Breast epithelium (tissue), 4 donors: ENCODE measurements at places on chromosomes 6 and 20.

DNA sequence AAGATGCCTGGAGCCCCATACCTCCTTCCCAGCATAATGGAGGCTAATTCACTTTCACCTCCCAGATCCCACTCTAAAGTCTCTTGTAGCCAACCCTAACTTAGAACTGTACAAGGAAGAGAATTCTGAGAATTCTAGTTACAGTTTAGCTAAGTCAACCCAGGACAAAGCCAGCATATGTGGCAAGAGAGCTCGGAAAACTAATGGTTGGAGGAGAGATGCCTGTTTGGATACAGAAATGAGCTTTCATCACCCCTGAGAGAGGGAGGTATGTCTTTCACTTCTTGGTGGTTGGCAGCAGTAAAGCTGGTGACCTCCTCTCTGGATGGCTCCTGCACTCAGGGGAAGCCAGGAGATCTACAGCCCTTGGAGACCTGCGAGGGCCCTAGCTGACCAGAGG is 252.6 kb upstream of the SUPT3H start:
- no peak overlapping the region for H3K27ac ChIP-seq
- H3K4me1 ChIP-seq: no peaks in the 10 kb centered on the region
- H3K4me3 ChIP-seq: no peak overlapping the region
- no peaks in the 10 kb centered on the region for H3K27me3 ChIP-seq

DNA sequence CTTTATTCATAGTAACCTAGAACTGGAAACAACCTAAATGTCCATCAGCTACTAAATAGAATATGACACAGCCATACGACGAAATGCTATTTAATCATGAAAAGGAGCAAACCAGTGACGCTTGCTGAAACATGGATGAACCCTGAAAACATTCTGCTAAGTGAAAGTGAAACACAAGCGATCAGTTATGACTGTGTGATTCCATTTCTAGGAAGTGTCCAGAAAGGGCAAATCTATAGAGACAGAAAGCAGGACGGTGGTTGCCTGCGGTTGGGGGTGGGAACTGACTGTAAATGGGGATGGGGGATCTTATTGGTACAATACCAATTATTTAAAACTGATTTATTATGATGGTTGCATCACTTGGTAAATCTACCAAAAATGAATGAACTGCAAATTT is 126.8 kb downstream of the IPCEF1 start:
- H3K27ac ChIP-seq: no peak overlapping the region
- no peaks in the 10 kb centered on the region for H3K36me3 ChIP-seq
- H3K4me1 ChIP-seq: no peaks in the 10 kb centered on the region
- no peak for DNase-seq
- no peak overlapping the region for H3K4me3 ChIP-seq

GRCh38 chr6:29666826-29667130 is 9.9 kb downstream of the MOG start:
- H3K4me1 ChIP-seq: no peaks in the 10 kb centered on the region
- H3K27ac ChIP-seq: no peak overlapping the region
- no peaks in the 10 kb centered on the region for H3K36me3 ChIP-seq
- DNase-seq: no peak

DNA sequence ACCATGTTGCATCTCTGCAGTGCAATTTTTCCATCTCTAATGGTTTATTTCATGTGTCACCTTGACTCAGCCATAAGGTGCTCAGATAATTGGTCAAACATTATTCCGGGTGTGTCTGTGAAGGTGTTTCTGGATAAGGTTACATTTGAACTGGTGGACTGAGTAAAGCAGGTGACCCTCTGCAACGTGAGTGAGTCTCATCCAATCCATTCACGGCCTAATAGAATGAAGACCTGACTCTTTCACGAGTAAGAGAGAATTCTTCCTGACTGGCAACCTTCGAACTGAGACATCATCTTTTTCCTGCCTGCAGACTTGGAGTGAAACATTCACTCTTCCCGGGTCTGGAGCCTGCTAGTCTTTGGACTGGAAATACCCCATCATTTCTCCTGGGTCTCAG is 77.1 kb upstream of the SLC22A23 start:
- no peak overlapping the region for H3K27ac ChIP-seq
- no peak for DNase-seq
- H3K36me3 ChIP-seq: no peaks in the 10 kb centered on the region
- H3K27me3 ChIP-seq: no peaks in the 10 kb centered on the region
- H3K4me1 ChIP-seq: no peaks in the 10 kb centered on the region
- H3K4me3 ChIP-seq: no peak overlapping the region

- H3K4me1 ChIP-seq: peaks cover 10% of the 10 kb centered on the region
- no peak overlapping the region for H3K4me3 ChIP-seq
- no peaks in the 10 kb centered on the region for H3K27me3 ChIP-seq
- DNase-seq: peak; percentile 34
- no peak overlapping the region for H3K27ac ChIP-seq
- H3K36me3 ChIP-seq: no peaks in the 10 kb centered on the region
These were observed 19.3 kb downstream of the ZNF217 start for GRCh38 chr20:53574259-53574789.

GRCh38 chr6:138527411-138528088 is 28.3 kb upstream of the NHSL1 start:
- H3K4me1 ChIP-seq: no peaks in the 10 kb centered on the region
- no peaks in the 10 kb centered on the region for H3K36me3 ChIP-seq
- DNase-seq: no peak
- H3K4me3 ChIP-seq: no peak overlapping the region

DNA sequence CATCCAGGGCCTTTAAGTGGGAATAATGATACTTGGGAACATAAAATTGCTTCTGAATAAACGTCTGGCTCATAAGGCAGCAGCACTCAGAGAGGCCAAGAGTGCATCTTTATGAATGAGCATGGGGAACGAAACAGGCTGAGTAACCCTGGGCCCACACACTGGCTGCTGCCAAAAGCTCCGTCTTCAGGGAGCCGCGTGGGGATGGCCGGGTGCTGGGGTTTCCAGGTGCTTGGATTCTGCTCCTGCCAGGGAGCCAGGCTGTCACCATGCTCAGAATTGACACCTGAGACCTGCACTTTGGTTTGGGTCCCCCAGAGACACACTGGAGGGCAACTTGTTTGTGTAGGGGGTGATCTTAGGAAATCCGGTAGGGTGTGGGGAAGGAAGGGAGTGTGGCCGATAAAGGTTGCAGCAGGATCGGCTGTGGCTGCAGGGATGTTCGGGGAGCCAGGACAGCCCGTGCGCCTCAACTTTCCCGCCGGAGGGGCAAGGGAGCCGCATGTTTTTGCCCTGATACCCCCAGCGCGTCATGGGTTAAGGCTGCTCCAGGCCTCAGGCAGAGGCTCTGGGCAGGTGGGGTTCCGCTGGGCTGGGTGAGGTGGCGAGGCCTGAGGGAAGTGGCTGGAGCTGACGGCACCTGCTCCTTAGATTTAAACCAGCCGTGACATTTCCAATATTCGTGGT is 101.8 kb downstream of the YTHDF1 start:
- H3K36me3 ChIP-seq: no peaks in the 10 kb centered on the region
- no peak overlapping the region for H3K27ac ChIP-seq
- no peak for DNase-seq
- H3K4me1 ChIP-seq: no peaks in the 10 kb centered on the region

- no peak overlapping the region for H3K27ac ChIP-seq
- no peaks in the 10 kb centered on the region for H3K36me3 ChIP-seq
- no peaks in the 10 kb centered on the region for H3K27me3 ChIP-seq
- DNase-seq: no peak
- no peak overlapping the region for H3K4me3 ChIP-seq
These were observed 6.0 kb downstream of the FUCA2 start for GRCh38 chr6:143505537-143505936.

DNA sequence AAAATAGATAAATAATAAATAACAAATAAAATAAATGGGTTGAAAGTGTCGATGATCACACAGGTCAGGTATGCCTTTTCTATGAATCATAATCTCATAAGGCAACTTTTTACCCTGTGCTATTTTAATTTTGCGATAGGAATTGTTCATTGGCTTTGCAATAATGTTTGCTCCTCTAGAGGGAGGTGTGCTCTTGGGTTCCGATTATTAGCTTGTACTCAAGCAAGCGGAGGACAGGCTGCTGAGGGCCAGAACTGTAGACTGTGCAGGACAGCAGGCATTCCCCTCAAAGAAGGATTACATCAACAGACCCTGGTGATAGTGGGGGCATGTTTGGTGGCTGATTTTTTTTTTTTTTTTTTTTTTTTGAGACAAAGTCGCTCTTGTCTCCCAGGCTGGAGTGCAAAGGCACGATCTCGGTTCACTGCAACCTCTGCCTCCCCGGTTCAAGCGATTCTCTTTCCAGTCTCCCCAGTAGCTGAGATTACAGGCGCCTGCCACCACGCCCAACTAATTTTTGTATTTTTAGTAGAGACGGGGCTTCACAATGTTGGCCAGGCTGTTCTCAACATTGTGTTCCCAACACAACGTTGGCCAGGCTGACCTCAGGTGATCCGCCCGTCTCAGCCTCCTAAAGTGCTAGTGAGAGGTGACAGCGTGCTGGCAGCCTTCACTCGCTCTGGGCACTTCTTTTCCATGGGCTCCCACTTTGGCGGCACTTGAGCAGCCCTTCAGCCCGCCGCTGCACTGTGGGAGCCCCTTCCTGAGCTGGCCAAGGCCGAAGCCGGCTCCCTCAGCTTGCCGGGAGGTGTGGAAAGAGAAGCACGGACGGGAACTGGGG is 35.6 kb downstream of the RIOK1 start:
- H3K4me1 ChIP-seq: no peaks in the 10 kb centered on the region
- no peaks in the 10 kb centered on the region for H3K36me3 ChIP-seq
- no peak overlapping the region for H3K27ac ChIP-seq
- H3K27me3 ChIP-seq: no peaks in the 10 kb centered on the region
- H3K4me3 ChIP-seq: no peak overlapping the region
- peak; percentile 44 for DNase-seq

- no peaks in the 10 kb centered on the region for H3K4me1 ChIP-seq
- H3K36me3 ChIP-seq: no peaks in the 10 kb centered on the region
- peak overlapping the region; percentile 75 for H3K4me3 ChIP-seq
- no peaks in the 10 kb centered on the region for H3K27me3 ChIP-seq
- H3K27ac ChIP-seq: peak overlapping the region; percentile 96
- no peak for DNase-seq
These were observed 381 bp upstream of the ZSCAN26 start for GRCh38 chr6:28266563-28266961.
